ENCODE measurements at places on chromosomes 11 and 22.
A peak's percentile ranks its signal among the peaks of the same experiment; 100 is the strongest.

GRCh38 chr11:116837231-116838091 lies at the start of gene APOA1:
Gene APOA1 (minus strand): TSS chr11:116837622. CDS start chr11:116837387, 235 bp downstream.
- DNase-seq, result no peak

GRCh38 chr11:76672431-76673175 lies 2.1 kb upstream of the LRRC32 start:
- DNase-seq, result peak; percentile 81

- DNase-seq, result no peak
Observed at GRCh38 chr22:45597460-45598192, 74.0 kb upstream of the ATXN10 start.

DNA sequence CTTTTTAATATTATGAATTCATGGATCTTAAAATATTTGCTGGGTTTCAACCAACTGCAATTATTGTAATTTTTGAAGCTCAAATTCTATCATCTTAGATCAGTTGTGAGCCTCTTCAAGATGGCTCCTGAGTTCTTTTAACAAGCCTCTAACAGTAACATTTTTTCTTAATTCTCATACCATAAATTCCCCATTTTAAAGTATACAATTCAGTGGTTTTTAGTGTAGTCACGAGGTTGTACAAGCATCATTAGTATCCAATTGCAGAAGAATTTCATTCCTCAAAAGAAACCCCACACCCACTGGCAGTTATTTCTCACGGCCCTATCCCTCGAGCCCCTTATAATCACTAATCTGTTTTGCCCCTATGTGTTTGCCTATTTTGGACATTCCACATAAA lies 270.8 kb downstream of the SBF2 start:
- no peak for DNase-seq

DNA sequence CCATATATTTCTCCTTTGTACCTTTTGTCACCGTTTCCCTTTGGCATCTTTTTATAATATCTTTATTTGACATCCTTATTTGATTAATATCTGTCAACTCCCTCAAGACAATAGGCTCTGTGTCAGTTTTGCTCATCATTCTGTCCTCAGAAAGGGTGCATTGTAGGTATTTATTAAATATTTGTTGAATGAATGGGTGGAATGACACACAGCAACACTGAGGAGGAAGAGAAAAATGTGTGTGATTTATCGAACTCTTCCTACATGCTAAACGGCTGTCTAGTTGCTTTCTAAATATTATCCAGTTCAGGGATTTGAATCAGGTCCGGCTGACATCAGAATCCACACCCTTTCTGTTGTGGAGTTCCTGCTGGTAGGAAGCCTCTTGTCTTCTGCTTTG lies 98.2 kb downstream of the NAV2 start:
- no peak for DNase-seq

GRCh38 chr11:112514011-112514740 lies 253.5 kb upstream of the PLET1 start:
- no peak for DNase-seq

DNA sequence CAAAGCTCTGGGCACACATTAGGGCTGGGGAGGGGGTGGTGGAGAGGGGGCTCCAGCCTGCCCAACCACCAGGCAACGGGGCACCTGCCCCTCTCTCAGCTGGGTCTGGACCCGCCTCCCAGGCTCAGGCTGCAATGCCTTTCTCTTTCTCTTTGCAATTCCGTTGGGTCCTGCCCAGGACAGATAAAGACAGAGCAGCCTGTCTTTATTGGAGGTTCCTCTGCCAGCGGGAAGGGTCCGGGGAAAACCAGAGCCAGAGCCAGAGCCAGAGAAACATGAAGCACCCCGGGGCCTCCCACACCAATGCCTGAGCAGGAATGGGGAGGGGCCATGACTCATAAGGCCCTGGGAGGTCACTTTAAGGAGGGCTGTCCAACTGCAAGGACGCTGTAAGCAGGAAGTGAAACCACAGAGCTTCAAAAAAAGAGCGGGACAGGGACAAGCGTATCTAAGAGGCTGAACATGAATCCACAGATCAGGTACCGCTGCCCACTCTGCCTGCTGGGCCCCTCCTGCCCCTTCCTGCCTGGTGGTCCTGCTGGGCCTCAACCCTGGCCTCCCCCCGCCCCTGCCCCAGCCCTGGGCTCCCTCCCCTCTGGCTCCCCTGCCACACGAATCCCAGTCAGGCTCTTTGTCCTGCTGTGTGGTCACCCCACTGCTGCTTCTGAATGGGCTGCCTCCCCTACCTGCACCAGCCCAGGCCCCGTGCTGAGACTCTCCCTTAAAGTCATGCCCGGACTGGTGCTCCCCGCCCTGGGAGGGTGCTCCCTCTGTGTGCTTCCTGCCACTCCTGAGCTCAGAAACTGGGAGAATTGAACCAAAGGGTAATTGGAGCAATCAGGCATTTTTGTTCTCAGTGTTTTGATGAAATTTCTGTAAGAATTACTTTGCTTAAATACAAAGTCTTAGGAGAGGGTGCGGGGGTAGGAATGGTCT lies at the start of gene APOBEC3B:
TSS of gene APOBEC3B (plus strand) at position 356 of the 936 bp plus-strand sequence. CDS start at position 463, 107 bp downstream.
- peak; percentile 60 for DNase-seq

GRCh38 chr11:24246715-24247114 lies 250.1 kb upstream of the LUZP2 start:
- DNase-seq, result no peak

GRCh38 chr11:2412323-2412722 lies 11.8 kb downstream of the TSSC4 start:
- DNase-seq, result no peak

DNA sequence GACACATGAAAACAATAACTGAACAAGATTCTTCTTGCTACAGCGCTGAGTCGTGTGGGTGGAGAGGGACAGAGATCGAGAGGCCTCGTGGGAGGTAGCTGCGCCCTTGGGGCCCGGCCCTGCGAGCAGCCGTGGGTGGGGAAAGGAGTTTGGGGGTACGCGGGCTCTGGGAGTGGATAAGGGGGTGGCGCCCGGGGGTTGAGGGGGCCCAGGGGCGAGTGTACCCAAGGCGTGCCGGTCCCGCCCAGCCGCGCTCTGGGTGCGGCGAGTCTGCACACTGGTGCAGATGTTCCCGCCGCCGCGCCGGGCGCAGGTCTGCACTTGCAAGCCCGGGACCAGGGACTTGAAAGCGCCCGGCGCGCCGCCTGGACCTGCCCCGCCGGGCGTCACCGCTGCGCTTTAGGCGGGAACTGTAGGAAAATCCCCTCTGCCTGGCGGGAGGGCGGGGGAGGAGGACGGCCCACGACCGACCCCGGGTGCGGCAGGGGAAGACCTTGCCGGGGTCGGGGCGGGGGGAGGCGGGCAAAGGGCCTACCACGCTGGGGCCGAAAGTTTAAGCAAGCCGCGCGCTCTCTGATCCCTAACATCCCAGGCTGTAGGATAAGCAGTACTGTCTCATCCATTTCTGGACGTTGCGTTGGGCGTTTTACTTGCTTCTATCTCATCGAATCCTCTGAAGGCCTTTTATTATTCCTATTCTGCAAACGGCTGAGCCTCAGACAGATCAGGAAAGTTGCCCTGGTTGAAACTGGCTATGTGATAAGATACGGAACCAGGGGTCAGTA lies 1.4 kb upstream of the KREMEN1 start:
- peak; percentile 50 for DNase-seq

DNA sequence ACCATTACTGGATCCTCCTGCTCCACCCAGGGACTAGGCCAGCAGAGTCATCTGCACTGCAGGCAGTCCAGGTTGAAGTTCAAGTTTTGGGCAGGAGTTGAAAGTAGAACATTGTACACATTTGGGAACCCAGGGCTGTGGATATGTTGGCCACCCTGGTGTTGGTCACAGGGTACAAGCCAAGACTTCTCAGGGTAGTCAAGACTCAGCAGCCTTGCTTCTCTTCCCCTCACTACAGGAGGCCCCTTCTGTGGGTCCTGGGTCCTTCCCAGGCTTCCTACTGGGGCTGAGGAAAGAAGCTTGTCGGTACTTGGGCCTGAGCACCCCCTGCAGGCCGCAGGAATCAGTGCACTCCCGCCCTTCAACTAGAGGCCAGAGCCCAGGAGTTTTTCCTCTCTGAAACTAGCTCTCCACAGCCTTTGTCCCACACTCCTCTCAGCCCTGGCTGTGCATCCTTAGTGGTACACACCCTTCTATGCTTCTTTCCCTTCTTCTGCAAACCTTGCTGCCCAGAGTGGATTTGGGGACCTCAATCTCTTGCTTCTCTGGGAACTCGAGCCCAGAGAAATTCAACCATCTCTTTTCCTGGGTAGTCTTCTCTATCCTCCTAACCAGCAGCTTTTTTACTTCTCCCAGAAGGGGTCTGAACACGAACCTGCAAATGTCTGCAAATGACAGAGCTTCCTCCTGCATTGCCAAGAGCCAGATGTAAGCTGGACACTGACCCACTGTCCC lies 2.6 kb upstream of the HPX start:
- peak; percentile 56 for DNase-seq

DNA sequence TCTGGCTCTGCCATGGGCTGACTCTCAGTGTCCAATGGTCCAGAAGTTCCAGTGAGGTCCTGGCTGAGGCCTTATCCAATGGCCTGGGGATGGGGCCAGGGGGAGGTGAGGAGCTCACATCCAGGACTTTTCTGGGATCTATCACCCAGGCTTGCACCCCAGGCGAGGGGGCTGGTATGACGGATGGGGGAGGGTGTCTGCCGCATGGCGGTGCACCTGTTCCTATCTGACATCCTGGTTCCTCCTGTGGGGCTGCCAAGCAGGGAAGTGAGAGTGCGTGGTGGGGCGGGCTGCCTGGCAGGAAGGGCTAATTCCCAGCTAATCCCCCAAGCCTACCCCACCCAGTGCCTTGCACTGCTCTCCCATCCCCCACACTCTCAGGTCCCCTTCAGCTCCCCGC lies 102.1 kb downstream of the NECTIN1 start:
- no peak for DNase-seq

GRCh38 chr11:61542705-61543104 lies 34.2 kb downstream of the LRRC10B start:
- no peak for DNase-seq

- DNase-seq, result peak; percentile 64
Observed at GRCh38 chr11:125062931-125063428, at the start of gene SLC37A2. Gene SLC37A2 (plus strand): TSS chr11:125063305. CDS start chr11:125063368, 63 bp downstream.

- DNase-seq, result peak; percentile 52
Observed at GRCh38 chr11:3894128-3894731, 38.8 kb downstream of the STIM1 start.

DNA sequence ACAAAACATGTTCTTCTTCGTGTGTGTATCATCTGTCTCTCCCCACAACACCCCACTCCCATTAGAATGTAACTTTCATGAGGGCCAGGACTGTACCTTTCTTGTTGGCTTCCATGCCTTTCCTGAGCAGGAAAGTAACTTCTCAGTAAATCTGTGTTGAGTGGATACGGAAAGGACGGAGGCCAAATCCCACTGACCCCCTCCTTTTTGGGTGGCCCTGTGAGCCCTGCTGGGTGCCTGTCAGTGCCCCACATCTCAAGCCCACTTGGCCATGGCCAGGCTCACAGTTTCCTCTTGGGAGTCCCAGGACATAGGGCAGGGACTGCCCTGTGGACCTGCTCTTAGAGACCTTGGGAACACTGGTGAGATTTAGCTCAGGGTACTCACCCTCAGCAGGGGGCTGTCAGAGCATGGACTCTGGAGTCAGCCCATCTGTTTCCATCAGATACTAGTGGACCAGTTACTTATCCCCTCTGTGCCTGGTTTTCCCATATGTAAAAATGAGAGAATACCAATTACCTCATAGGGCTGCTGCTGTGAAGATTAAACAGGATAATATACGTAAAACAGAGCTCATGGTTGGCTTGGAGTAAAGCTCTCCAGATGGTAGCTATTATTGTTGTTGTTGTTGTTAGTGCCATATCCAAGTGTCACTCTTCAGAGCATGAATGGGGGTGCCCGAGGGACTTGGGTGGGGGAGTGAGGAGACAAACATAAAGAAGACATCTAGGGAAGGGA lies 1.0 kb upstream of the C11orf96 start:
- no peak for DNase-seq

GRCh38 chr11:8959546-8960166 lies 4.6 kb downstream of the TMEM9B start:
- DNase-seq, result peak; percentile 21

DNA sequence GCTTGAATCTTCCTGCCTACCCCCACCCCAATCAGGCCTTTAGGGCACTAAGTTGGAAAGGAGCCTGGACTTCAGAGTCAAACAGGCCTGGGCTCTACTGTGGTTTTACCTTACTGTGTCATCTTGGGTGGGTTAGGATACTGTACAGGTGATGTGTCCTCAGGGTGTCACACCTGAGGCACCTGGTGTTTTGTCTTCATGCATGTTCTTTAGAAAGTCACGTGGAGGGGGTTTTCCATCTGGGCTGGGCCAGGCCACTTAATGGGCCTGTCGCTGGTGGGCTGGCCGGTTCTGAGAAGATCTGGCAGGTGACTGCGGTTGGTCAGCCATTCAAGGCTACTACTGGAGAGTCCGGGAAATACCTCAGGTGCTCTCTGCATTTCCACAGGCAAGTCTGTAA lies 92.6 kb downstream of the SWAP70 start:
- no peak for DNase-seq

- no peak for DNase-seq
Observed at GRCh38 chr22:32518848-32519247, 44.2 kb downstream of the FBXO7 start.

GRCh38 chr22:28978863-28979796 lies 82.5 kb downstream of the C22orf31 start:
- no peak for DNase-seq
